ENCODE measurements at places on chromosomes 5 and 9.

- no peak for DNase-seq
Measured at GRCh38 chr5:171893290-171893886, 107.8 kb downstream of the SMIM23 start.

- DNase-seq = no peak
Measured at GRCh38 chr9:113631137-113631765, 167.7 kb downstream of the RGS3 start.

GRCh38 chr5:125486634-125487033 lies 740.2 kb upstream of the ZNF608 start:
- DNase-seq = no peak

GRCh38 chr5:7824995-7825394 lies 25.9 kb downstream of the CFAP90 start:
- DNase-seq = no peak

DNA sequence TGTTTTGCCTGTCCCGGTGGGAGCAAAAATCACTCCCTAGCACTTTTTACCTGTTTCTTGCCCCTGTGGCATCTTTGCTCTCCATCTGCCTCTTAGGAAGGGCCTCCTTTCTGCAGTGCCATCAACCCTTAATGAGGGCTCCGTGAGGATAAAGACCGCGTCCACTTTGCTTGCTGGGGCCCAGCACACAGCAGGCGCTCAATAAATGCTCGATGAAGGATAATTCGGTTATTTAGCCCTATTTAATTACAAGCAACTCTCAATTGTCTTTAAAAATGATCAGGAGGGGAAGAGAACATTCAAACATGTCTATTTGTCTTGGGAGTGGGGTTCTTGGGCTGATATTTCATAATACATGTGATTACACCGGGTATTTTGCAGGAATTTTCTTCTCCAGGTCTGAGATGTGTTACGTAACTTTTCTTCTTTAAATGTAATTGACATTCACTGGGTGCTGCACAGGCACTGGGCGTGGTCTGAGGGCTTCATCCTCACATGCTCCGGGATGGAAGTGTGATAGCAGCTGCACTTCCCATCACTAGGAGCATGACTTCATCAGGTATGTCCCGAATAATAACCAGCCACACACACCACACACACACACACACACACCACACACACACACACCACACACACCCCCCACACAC lies 19.8 kb upstream of the NTNG2 start:
- DNase-seq = no peak
